ENCODE measurements at places on chromosomes 12 and 14.
A peak's percentile ranks its signal among the peaks of the same experiment; 100 is the strongest.

GRCh38 chr12:109767456-109767855, 53.8 kb downstream of the FAM222A start:
- no peak for DNase-seq

GRCh38 chr12:48329199-48329939, 21.4 kb downstream of the ZNF641 start:
- DNase-seq, result no peak

DNA sequence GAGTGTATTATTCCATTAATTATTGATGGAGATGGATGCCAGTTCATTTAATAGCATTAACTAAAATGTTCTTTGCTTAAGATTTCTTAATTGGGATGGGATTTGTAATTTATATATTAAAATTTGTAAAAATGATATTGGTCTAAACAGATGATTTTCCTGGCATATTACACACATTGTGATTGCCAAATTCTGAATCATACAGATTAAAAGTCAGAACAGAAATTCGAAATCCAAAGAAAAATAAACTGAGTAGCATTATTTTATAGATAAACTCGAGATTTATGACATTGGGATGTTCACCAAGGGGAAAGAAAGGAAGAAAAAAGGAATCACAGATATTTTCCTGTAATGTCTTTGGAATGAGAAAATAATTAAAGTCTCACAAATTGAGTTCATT, 481.1 kb downstream of the CCER1 start:
- DNase-seq, result no peak

DNA sequence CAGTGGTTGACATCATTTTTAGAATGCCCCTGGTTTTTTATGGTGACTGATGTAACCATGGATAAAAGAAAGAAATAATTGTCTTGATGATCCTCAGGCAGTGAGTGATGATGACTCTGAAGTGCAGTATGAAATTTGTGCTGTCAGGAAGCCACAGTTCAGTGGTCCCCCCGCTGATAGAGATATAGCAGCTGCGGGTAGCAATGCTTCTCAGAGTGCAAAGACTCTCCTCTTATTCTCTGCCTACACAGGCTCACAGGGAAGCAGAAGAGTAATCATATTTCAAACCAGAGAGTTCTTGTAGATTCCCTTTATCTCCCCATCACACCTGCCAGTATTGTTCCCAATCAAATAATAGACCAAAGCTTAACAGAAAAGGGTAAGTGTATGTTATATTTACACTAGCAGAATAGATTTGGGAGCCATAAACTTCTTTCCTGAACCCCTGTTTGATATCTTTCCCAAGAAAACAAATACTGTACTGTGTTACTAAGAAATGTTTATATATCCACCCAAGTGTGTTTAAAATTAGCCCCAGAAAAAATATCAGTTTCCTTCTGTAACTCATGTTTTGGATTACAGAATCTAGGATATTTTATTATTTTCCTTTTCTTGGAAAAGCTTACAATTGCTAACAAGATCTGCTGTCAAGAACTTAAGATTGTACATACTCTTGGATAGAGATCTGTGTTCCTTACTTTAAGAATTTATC, 1817.4 kb upstream of the FLRT2 start:
- no peak for DNase-seq

DNA sequence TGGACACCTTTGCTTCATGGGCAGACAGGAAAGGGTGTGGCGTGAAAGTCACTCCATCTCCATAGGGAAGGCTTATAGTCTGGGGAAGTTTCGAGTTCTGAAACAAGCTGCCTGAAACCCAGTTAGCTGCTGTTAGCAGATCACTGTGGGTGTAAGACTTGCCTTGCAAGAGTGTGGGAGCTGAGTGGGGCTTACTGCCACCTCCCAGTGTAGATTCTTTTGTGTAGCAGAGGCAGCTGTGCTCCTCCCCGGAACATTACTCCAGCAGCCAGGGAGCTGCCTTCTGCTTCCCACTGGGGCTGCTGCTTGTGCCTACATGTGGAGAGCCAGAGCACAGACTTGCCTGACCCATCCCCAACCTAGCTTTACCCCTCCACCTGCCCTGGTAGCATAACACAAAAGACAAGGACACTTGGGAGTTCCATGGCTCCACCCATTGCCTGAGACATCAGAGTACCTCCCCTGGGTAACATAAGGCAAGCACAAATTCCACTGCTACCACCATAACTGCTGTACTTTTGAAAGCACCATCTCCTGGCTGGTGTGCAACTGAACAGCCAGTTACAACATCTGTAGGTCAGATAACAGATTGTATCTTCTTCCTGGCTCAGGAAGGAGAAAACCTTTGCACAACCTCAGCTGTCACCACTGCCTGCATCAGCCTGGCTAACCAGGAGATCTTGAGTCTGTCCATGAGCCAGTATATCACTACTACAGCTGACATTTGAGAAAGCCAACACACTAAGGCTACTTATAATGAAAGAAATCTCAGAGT, 69.5 kb downstream of the ADAMTS20 start:
- no peak for DNase-seq

DNA sequence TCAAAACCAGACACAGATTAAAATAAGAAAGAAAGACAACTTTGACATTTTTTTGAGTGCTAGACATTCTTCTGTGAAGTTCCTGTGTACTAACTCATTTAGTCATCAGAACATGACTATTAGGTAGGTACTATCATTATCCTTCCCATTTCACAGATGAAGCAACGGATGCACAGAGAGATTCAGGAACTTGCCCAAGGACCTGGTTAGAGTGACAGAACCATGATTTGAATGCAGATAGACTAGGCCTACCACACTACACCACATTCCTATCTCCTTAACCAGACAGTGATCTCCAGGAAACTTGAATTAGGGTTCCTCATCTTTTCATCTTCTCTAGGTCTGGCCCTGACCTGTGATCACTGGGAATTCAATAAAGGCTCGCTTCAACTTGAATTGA, 54.4 kb upstream of the MED13L start:
- no peak for DNase-seq

- DNase-seq, result peak; percentile 70
These were observed 18.3 kb downstream of the NOC4L start for GRCh38 chr12:132162508-132163031.

DNA sequence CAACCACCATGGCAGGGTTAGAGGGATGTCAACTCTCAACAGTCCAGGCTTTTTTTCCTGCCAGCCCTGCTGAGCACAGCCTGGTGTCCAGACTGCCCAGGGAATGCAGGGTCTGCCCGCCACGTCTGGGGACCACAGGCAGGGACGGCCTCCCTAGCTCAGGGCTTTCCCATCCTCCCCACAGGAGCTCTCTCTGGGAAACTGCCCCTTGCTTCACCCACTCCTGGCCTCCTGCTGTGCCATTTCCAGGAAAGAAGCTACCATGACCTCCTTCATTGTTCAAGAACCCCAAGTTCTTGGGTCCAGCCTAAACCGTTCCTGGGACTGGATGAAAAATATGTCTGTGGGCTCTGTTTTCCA, 4.8 kb downstream of the SCNN1A start:
- peak; percentile 43 for DNase-seq

DNA sequence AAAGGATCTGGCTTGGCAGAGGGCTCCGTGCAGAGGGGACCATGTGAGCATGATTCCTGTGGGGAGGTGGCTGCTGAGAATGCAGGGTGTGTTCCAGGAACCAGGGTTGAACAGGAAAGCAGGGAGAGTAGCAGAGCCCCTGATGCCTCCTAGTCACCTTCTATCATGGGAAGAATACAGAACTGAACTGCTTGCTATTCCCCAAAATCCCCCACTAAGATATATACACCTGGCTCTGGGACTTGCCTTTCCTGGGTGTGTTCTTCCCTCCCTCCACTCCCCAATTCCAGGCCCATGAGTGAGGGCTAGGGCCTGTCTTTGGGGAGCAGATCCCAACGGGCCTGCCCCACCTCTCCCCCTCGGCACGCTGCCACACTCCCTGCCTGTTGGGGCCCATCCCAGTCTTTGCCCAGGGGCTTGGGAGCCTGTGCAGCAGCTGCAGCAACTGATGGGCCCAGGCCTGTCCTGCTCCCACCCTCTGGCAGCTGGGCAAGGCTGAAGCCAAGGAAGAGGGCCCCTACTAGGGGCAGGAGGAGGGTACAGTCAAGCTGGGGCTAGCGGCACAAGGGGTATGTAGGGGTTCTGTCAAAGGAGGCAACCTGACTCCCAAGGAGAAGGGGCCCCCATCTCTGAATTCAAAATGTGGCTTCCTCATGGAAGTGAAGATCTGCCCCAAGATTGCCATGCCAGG, 3.2 kb downstream of the AJUBA start:
- no peak for DNase-seq

DNA sequence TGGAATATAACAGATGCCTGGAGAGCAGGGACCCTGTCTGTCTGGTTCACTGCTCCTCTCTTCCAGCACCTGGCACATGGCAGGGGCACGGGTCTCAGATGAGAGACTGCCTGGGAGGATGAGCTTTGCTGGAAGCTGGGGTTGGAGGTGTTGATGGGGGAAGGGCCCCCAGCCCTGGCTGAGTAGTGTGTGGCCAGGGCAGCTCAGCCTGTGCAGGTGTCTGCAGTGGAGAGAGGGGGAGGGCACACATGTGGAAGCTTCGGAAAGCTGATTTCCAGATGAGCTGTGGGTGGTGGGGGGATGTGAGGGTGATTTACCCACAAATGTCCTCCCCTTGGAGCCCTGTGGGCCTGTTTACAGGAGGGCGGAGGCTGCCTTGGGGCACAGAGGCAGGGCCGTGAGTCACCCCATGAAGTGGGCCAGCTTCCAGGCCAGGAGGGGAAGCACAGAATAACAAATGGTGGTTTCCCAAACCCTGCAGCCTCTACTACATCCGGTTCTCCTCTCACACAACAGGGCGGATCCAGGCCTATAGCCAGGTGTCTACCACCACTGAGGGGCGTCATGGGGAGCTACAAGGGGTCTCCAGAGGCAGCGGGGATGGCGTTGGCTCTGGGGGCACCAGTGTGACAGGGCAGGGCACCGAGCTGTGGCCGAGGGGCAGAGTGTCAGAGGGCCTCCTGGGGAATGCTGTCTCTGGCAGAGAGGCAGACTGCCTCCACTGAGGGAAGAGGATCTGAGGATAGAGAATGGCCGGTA, 11.0 kb downstream of the KRT7 start:
- DNase-seq, result no peak

DNA sequence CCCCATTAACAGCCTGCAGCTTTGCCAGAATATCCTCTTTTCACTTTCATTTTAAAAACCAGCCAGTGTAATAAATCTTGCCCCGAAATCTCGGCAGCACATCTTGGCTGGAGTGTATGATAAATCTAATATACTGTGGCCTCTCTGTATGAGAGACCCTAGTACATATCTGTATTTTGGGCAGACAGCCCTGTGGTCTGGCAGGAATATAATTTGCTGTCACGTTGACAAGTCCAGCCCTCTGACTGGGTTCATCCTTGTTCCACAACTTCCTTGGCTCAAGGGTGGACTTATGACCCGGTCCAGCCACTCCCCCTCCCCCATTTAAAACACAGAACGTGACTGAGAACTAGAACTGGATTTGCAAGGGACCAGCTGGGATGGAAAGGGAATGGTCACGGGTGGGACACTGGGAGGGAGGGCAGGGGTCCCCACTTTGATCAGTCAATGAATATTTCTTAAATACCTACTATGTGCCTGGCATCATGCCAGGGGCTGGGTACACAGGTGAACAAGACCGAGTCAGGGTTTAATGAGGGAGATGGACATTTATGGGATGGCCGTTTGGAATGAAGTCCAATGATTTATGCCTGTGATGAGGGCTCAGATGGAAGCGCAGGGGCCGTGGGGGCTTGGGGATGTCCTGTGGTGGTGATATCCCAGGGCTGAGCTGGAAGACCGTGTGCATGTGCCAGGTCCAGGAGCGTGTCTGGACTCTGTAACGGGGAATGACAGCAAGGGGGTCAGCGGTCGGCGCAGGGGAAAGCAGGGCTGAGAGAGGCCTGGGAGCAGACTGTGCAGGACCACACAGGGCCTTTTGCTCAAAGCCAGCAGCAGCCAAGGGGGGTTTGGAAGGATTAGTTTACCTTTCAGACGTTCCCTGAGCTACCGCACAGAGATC, 190.5 kb downstream of the PHETA1 start:
- peak; percentile 51 for DNase-seq

- DNase-seq, result no peak
These were observed 184.5 kb upstream of the CRY1 start for GRCh38 chr12:107277855-107278254.

DNA sequence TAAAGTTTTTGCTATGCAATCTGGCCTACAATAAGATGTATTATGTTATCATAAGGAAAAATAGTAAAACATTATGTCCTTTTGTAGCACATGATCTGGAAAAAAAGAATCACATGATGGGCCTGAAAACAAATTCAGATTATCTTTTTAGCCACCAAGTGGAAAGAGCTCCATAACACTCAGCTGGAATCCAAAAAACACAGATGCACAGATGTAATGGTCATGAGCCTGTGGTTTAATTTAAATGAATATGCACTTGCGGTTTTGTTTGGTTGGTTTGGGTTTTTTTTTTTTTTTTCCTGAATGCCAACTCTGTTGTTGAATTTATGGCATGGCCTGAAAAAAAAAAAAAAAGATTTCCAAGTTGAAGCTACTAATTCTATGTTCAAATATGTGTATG, 4.1 kb downstream of the KCNC2 start:
- no peak for DNase-seq

- DNase-seq, result no peak
These were observed at the start of gene CLEC4C for GRCh38 chr12:7747246-7747645. Gene CLEC4C, minus strand, starts transcription at chr12:7747375. Its CDS starts 27 bp downstream, at chr12:7747348.

- no peak for DNase-seq
These were observed 26.5 kb upstream of the PPP1R12A start for GRCh38 chr12:79961411-79961810.

DNA sequence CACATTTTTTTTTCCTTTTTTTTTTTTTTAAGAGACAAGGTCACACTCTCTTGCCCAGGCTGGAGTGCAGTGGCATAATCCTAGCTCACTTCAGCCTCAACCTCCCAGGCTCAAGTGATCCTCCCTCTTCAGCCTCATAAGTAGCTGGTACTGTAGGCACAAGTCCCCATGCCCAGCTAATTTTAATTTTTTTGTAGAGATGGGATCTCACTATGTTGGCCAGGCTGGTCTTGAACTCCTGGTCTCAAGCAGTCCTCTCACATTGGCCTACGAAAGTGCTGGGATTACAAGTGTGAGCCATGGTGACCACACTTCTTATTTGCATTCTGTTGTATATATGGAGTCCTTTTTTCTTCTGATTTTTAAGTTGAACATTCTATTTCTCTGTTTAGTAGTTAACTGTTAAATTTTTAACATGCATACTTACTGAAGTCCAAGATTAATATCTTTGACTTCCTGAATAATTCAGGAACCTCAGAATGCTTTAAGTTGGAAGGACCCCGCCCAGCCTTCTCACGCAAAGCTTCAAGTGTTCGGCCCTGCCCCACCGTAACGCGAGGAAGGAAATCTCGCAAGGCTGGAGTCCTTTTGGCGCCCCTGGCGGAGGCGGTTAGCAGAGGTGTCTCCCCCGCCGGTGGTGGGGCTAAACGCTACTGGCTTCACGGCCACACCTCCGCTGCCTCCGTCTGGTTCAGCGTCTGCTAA, 21.6 kb downstream of the SPATS2 start:
- no peak for DNase-seq

- DNase-seq, result no peak
These were observed 19.8 kb downstream of the KRT80 start for GRCh38 chr12:52171950-52172512.

- DNase-seq, result no peak
These were observed 15.7 kb downstream of the CAPRIN2 start for GRCh38 chr12:30739020-30739419.
